ENCODE measurements at places on chromosomes 2 and 18.

GRCh38 chr18:34880403-34880802, 160.8 kb upstream of the MAPRE2 start:
- no peak for DNase-seq

- DNase-seq, result no peak
Observed at GRCh38 chr2:31302940-31303563, 69.1 kb downstream of the EHD3 start.

- DNase-seq, result no peak
Observed at GRCh38 chr18:35905436-35905835, 67.0 kb upstream of the RMP24 start.

DNA sequence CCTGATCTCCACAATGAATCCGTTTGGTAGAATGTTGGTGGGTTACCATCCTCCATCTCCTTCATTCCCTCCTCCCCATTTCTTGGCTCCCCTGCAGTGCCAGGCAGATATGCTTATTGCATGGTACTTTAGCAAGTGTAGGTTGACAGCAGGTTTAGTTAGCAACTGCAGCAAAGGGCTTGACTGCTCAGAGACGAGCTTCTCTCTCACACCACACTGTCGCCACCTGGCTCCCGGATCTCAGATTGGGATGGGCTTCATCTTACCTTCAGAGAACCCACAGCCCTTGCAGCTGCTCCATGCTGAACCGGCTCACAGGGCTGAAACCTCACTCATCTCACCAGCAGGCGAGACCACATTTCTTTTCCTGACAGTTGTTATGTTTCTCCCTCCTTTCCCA, 88.8 kb downstream of the VWA3B start:
- no peak for DNase-seq

DNA sequence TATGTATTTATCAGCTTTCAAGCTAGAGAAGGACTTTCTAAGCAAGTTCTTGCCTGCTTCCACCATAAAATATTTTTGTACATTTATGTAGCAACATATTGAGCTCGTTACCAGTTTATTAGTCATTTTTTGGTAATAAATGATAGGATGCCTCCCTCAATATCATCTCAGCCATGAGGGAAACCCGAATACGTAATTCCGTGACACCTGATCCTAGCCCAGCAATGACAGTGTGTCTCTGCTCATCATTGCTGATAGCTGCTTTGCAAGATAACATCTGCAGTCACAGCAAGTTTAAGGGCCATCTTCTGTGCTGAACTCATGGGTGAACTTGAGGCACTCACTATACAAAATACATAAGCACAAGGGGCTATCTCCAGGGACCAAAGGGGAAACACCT, 62.2 kb downstream of the COL6A3 start:
- no peak for DNase-seq

DNA sequence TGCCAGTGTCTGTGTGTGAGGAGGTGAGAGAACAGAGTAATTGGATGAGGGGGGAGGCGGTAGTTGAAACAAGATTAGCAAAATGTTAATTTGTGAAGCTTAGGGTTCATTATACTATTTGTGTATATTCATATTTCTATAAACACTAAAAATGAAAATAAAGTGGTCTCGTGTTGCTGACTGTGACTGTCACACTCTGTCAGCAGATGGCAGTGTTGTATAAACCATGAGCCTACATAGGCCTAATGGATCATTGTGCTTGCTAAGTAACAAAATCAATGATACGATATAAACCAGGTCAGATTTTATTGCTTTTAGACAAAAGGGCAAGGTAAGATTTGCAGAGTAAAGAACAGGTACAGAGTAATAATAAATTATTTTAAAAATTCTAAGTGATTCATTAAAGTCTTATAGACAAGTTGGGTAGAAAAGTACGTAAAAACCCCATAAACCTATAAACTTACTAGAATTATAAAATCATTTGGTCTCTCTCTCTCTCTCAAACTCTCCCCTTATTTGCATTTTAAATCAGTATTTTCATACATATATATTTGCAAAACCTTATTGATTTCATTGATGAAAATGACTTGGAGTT, 182.7 kb downstream of the RPIA start:
- no peak for DNase-seq

DNA sequence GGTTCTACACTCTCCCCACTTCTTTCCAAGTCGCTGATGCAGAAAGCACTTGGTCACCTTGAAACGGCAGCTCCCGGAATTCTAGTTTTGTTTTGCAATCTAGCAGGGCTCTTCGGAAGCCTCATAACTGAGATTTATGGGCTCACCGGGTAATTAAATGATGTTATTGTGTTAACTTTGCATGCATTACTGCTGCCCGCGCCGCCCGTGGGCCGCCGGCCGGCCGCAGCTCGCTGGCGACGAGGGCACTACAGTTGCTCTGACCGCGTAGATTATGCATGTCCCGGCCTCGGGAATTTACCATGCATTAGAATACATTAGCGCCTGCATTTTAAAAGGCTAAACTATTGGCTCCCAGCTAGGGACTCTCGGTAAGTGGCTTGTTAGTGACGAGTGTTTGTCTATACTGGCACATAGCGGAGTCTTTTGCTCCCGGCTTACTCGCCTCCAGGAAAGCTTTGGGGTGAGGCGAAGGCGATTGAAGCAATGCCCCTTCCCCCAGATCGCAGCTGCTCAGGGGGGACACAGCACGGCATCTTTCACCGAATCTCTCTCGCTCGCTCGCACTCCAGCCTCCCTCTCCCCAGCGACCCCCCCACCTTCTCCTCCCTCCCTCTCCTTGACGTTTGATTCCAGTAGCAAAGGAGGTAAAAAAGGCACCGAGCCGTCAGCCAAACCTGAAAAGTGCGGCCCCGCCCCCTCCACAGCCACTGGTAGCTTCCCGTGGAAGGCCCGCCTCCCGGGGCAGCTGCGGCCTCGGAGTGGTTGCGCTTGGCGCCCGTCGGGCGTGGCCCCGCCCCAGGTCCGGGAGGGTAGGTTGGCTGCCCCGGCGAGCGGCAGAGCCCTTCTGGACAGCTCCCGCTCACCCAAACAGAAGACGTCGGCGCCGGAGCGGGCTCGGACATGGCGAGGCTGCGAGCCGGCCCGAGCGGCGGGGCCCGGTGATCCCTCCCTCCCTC, at the start of gene ONECUT2:
Gene ONECUT2, plus strand, starts transcription at position 839 of the 959 bp plus-strand sequence. CDS start 343 bp downstream, outside the sequence.
- DNase-seq, result no peak
